ENCODE measurements at places on chromosomes 1 and 21.

DNA sequence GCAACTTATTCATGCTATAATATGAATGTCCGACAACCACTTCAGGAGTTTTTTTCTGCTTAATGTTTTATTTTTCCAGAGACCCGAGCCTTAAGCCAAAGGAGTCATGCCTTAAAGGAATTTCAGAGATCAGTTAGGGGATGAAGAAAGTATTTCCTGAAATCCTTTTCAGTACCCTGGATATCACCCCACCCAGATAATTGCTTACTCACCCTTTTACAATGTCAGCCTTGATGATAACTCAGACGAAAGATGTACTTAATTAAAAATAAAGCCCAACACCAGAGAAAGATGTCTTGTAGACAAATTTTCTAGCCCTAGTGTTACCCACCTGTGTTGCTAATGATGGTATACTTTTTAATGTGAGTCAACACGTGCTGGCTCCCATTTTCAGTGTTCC lies 124.1 kb downstream of the XCL2 start:
- DNase-seq: no peak

GRCh38 chr1:3736708-3737107 lies 15.5 kb upstream of the CCDC27 start:
- no peak for DNase-seq

- DNase-seq: no peak
Observed at GRCh38 chr21:41168391-41169257, 664 bp downstream of the BACE2 start.

- DNase-seq: no peak
Observed at GRCh38 chr1:17488995-17489767, 49.7 kb upstream of the RCC2 start.

- DNase-seq: no peak
Observed at GRCh38 chr21:38993561-38993960, 187.8 kb downstream of the ETS2 start.

- DNase-seq: no peak
Observed at GRCh38 chr1:47024141-47024801, 802 bp downstream of the CYP4X1 start.

DNA sequence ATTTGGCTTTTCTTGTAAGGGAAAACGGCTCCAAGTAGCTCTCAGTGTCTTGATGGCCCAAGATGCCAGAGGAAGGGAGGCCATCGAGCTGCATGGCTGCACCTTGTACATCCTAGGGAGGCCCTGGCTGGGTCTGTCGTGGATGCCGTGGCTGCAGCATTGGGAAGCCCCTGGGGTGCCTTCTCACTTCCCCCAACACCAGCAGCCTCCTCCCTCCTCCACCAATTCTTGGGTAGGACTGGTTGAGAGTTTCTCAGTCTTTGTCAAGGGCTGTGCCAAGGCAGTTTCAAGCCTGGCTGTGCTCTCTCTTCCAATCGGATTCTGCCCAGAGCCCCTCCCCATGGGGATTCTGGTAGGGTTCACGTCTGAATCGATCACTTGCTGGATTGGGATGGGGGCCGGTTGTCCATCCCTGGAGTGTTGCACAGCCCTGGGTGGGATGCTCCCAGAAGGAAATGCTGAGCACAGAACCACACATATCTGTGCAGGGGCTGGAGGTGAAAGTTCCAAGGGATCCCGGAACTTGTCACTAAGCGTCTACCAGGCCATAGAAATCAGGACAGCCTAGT lies 14.0 kb upstream of the SPSB1 start:
- DNase-seq: no peak

DNA sequence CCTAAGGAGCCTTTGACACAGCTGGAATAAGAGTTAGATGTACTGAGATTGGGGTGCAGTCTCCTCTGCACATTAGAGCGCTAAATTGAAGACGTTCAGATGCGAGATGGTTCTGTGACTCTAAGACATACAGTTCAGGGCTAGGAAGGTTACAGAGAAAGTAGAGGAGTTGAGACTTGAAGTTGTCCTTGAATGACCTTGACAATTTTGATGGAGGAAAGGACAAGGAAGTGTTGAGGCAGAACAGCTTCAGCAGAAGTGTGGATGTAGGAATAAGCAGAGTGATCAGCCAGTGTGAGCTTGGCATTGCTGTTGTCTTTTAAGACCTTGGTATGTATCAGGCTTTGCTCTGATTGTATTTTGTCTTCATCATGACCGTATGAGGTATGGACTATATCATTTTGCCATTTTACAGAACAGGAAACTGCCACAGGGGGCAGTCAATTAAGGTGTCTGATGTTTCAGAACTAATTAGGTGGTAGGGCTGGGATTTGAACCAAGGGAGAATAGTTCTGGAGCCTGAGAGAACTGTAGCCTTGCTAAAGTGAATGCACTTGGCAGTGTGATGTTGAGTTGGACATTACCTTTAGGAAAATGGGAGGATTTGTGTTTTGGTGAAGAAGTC lies 9.2 kb downstream of the TTF2 start:
- DNase-seq: no peak

DNA sequence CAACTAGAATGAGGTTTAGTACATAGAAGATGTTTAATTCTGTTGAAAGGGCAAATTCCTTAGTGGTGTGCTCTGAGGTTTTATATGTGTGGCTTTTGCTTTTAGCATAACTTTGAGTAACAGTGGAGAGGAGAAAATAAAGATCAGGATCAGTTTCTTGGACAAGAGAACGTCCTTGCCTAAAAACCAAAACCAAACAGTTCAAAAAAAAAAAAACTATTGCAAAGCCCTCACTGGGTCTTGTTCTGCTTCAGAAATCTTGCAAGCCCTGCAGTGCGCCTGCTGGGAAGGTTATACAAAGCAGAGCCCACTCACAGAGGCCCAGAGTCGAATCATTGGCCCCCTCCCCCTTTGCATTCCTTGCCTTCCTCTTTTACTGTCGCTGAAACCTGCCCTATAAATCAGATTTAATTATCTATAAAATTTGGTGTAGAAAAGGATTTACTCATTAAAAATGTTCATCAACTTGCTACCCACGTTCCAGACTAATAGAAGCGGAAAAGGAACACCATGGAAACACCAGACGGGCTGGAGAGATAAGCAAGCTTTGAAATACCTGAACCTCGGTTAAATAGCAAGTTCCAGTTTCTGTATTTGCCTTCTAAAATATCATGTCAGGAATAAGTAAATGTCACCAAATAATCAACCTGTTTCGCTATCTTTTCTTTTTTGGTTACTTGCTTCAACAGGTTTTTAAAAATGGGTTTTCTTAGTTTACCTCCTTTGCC lies 201.6 kb upstream of the PTBP2 start:
- no peak for DNase-seq

DNA sequence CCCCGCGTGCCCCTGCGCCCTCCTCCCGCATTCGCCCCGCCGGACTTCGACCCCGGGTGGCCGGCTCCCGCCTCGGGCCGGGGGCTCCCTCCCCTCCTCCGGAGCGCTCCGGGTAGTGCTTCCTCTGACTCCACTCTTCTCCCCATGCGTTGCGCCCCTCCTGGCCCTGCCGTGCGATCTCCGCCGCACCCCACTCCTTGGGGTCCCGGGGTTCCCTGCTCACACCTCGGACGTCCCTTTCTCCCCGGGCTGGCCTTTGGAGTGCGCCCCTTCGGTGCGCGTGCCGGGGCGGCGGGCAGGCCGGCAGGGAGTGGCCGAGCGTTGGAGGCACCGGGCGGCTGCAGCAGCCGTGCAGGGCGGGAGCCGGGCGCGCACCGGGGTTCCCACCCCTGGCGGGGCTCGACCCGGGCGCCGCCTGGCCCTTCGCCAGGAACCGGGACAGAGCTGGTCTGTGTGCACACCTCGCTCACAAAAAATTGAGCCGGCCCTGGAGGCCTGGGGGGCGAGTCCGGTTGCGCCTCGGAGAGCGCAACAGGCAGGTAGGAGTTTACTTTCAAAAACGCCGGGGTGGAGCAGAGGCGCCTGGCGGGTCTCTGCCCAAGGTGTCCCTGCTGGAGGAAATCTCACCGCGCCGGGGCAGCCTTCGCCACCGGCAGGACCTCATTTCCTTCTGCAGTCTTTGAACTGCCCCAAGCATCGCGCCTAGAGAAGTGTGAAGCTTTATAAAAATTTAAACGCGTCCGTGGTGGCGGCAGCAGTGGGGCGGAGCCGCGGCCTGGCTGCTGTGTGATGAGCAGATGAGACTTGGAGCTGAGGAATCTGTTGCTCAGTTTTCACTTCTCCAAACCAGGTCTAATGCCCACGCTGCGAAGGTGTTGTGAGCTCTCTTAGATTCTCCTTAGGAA lies 650 bp downstream of the VANGL1 start:
- no peak for DNase-seq

DNA sequence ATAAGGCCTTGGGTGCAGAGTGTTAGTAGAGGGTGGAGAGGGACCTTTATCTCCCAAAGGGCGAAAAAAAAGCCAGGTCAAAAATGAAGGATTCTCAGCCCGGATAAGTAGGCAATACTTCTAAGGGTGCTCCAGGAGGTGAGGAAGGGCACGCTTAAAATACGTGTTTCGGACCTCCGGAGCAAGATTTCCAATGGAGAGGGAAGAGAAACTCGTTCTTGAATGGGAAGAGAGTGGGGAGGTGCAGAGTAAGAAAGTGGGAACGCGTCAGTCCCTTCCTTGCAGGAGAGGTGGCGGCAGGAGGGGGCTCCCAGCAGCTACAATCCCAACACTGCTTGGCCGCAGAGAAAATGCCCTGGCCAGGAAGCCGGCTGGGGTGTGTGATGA lies 581 bp downstream of the EFCAB14 start:
- no peak for DNase-seq

DNA sequence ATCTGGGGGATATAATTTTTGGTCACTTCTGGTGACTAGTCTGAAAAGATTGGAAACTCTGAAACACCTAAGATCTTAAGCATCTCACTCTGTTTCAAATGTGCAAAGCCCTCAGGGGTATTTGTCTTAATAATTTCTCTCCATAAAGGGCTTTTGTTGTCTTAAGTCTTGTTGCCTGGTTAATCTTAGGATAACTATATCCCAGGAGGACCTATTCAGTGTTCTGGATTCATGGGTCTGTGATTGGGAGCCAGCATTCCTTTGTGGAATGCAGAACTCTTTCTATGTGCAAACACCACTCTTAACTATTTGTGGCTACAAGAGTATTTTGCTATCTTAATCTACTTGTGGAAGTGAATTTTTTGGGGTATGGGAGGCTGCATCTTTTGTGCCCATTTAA lies 1573.0 kb upstream of the PRMT6 start:
- DNase-seq: no peak

GRCh38 chr1:204598319-204598969 lies 82.2 kb downstream of the MDM4 start:
- no peak for DNase-seq

GRCh38 chr1:226600254-226600653 lies 51.7 kb downstream of the STUM start:
- DNase-seq: no peak

DNA sequence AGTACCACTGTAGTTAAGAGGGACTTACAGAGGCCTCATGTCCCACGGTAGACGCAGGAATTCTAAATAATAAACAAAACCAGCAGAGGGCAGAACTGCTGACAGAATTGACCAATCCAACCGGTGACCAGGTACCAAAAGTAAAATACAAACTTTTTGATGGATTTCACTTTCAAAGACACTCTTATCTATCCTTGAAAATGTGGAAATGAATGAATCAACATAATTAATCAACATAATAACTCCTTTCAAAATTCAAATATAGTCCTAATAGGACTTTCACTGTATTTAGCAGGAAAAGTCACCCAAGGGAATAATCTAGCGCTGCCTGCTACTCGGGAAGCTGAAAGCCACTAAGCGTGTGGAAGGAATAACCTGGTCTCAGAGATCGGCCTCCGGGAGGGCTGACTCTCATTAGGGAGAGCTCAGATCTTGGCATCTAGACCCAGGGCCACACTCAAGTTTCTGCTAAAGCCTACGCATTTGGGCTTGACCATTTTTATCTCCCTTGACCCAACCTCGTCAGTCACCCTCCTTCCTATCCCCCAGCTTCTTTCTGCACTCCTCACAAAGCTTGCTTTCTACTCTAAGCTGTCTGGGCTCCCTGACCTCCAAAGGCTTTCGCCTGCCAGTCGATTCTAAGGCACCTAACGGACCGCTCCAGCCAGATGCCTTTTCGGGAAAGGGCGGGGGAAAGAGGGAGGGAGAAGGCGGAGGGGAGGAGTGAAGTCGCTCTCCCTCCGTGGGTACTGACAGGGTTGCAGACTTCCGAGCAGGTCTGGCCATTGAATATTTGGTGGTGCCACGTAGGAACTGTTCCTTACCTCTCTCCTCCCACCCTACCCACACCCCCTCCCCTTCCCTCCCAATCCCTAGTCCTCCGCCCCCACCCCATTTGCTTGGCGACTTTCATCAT lies 1.6 kb downstream of the COL11A1 start:
- DNase-seq: peak; percentile 21

GRCh38 chr1:61922950-61923480 lies 180.7 kb downstream of the PATJ start:
- no peak for DNase-seq

GRCh38 chr1:160575112-160575664 lies 4.1 kb downstream of the CD84 start:
- no peak for DNase-seq

DNA sequence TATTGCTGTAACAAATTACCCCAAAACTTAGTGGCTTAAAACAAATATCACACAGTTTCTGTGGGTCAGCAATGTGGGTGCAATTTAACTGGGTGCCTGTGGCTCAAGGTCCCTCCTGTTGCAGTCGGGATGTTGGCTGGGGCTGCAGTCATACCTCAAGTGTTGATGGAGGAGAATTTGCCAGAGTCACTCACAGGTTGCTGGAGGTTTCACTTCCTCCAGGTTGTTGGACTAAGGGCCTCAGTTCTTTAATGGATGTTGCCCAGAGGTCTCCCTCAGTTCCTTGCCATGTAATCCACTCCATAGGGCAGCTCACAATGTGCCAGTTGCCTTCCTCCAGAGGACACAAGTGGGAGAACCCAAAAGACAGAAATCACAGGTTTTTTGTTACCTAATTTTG lies 2.5 kb upstream of the TAF13 start:
- no peak for DNase-seq

DNA sequence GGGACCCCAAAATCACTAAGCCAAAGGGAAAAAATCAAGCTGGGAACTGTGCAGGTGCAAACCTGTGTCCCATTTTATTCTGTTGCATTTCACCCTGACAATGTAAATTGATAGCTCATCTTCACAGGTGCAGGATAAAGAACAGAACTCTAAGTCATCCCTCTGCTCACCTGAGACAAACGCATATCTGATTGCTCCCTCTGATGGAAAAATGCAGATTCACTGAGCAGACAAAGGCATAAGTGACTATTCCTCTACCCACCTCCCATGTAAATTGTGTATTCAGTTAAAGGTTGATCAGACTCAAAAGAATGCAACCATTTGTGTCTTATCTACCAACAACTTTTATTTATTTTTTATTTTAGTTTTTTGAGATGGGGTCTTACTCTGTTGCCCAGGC lies 644.2 kb downstream of the PTPRU start:
- no peak for DNase-seq

- DNase-seq: no peak
Observed at GRCh38 chr1:98849969-98850636, 154.6 kb downstream of the PLPPR5 start.

- no peak for DNase-seq
Observed at GRCh38 chr21:14888202-14888601, 176.6 kb downstream of the NRIP1 start.

DNA sequence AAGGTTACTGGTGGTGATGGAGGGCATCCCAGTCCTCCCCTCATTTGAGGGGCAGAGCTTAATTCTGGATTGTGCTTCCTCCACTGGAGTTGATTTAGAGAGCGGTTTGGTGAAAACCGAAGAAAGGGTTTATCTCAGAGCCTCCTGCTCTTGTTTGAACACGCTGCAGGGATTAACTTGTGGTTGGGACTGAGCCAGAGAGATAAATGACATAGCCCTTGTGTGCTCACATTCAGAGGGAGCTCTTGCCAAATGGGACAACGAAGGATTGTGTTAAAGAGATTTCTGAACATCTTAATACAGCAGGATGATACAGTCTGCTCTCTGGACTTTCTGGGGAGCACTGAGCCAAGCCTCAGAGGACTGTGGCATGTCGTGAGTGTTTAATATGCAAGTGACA lies 308.2 kb downstream of the DISC1 start:
- peak; percentile 65 for DNase-seq

Data from NCI-H2081 treated with DMSO at 0.1 percent for 48 hours (cell line).